Esophagus muscularis mucosa (tissue), 4 donors: ENCODE measurements at places on chromosomes 4 and X.

- DNase-seq, result no peak
Observed at GRCh38 chr4:106454581-106454980, 86.0 kb upstream of the GIMD1 start.

DNA sequence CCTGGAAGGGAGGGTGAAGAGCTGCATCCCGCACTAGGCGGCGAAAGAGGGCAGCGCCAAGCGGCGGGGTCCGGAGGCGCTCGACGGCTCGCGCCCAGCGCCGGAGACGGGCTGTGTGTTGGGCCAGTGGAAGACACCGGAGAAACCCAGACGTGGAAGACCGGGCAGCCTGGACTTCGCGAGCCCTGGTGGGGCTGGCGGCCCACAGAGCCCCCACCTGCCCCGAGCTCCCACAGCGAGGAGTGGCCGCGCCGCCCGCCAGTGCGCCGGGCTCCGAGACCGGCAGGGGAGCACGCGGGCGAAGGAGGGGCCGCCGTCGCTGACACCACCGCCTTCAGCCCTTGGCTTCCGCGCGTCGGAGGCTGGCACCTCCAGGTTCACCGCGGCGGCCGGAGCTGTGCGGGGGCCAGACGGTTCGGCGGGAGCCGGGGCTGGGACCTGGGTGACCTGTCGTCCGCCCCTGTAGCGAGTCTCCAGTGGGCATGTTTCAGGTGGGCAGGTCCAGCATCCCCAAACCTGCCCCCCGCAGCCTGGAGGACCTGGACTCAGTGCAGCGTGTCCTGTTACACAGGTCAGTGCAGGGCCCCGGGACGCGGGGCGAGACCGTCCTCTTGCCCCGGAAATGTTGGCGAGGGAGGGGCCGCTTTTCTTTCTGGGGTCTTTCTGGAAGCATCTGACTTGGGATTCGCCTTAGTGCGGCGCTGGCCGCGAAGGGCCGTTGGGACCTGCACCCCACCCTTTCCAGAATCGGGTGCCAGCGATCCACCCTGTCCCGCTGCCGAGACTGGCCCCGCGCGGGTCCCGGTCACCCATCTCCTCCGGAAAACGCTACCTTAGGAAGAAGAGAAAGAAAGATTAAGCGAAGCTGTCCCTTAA, 9.6 kb upstream of the INTU start:
- no peak for DNase-seq

DNA sequence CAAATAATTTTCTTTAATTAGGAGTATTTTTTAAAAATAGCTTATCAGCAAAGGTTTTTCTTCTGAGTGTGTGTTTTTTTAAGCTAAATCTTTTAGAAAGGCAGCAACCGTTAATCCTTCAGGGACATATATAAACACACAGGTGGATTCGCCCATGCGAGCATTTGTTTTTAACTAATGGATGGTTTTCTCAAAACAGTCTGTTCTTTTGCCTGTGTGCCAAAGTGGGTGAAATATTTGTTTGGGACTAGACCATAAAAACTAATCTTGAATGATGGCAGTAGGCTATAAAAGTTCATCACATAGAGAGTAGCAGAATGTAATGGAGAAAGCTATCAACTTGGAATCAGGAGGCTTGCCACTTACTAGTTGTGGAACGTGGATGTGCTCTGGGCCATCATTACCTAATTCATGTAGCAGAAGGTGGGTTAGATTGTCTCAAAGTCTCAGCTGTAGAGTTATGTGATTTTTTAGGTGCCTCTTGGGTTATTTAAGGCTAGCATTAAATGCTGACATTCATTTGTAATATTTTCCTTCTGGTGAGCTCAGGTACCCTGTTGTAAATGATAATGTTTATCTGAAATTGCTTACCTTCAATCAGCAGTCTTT, 7.4 kb upstream of the TAPT1 start:
- no peak for DNase-seq

DNA sequence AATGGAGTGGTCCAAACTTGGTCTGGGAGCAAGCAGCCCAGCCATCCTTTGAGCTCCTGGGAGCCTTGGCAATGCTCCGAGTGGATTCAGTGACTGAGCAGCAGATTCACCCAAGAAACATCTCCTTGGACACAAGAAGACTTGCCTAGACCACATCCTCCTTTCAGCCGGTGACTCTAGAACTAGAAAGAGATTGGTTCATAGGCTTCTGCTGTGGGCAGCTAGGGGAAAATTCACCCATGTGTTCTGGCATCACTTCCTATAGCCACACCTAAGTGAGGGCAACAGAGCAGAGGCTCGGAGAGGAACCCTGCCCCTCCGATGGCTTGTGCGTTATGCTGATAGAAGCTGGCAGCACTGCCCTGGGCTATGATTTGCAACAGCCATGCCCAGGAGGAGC, 16.0 kb downstream of the ZNF275 start:
- DNase-seq, result no peak

GRCh38 chr4:145497199-145498149, 15.8 kb downstream of the SMAD1 start:
- DNase-seq, result no peak

DNA sequence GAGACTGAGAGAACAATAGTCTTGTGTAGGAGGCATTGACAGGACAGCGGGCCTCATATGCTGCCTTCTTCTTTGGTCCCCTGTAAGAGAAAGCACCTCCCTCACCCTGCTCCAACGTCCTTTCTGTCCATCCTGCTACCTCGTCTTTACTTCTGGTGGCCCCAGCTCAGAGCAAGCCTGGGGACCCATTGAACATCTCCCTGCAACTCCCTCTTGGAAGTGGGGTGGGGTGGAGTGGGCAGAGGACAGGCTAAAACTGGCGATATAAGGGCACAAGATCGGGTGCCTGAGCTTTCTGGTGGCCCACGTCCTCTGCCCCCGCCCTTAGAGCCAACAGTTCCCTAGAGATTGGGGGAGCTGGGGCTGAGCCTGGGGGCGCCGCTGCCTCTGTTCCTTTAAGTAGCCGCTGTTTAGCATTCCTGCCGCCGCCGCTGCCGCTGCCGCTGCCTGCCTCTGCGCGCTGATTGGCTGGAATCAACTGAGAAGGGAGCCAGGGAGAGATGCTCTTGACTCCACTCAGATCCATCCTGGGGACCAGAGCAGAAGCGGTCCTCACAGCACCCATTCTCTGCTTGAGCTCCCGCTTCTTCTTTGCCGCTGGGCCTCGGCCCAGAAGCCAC, at the start of gene DLG3:
Gene DLG3 (plus strand): TSS at position 510 of the 620 bp plus-strand sequence. CDS start 367 bp downstream, outside the sequence.
- no peak for DNase-seq

DNA sequence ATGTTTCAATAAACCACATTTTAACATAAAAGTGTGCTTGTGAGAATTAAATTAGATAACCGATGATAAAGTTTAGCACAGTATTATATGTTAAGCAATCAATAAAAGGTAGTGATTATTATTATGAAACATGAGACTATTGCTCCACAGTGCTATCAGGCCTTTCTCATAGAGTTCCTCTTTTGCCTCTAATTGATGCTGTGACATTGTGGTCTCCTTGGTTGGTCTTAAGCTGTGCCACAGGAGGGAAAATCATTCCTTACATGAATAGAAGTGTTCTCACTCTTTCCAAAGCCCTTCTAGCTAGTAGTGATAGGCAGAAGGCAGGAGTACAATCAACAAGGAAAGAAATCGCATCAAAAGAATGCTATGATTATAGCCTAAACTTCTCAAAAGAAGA, 9.2 kb upstream of the PDHA2 start:
- no peak for DNase-seq

DNA sequence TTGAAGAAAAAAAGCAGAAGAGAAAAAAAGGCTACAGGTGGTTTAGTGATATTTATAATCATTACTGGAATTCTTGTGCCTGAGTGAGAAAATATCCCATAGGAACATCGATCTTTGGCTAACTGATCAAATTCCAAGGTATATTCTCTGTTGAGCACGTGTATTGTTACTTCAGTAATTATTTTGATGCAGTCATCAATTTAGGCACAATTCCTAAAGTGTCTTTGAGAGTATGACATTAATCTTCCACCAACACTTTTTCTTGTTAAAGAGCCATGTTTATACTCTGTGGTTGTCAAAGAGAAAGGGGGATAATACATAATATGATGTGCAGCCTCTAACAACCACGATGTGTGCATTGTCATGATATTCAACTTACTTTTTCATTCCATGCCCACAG, 151.1 kb downstream of the TSPAN5 start:
- no peak for DNase-seq

- no peak for DNase-seq
Observed at GRCh38 chr4:156378033-156378665, 424.5 kb upstream of the CTSO start.

GRCh38 chr4:137819964-137820383, 287.7 kb upstream of the PCDH18 start:
- no peak for DNase-seq

GRCh38 chrX:47174846-47175587, 18.6 kb upstream of the UBA1 start:
- DNase-seq, result no peak

DNA sequence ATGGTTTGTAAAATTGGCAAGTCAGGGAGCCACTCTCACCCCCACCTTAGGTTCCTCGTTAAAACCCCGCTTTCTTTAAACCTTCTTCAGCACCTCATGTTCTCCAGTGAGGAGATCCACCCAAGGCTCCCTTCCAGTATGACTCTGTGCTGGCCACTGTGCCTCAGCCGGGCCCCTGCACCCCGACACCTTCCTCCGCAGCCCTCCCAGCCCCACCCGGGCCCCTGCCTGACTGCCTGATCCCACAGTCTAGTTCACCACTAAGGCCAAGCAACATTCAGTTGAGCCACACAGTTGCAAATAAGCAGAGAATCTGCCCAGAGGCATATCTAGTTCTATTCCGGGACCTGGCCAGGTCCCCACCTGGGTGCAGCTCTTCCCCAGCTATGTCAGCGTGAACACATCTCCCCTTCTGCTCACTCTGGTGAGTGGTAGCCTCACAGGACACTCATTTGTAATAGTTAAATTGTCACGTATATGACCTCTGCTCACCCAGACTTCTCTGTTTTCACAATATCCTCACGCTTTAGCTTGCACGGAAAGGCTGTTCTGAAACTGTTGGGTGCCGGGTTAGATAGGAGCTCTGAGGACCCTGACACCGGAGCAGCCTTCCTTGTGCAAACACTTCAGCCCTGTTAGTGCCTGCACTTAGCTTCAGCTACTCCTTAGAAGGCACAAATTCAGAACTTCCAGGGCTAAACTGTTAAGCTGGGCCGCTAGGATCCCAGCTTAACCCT, 146.8 kb downstream of the DCTD start:
- DNase-seq, result no peak

- no peak for DNase-seq
Observed at GRCh38 chrX:118861338-118861737, 37.7 kb downstream of the ZCCHC12 start.

GRCh38 chr4:128166982-128167381, 105.9 kb downstream of the LARP1B start:
- no peak for DNase-seq

DNA sequence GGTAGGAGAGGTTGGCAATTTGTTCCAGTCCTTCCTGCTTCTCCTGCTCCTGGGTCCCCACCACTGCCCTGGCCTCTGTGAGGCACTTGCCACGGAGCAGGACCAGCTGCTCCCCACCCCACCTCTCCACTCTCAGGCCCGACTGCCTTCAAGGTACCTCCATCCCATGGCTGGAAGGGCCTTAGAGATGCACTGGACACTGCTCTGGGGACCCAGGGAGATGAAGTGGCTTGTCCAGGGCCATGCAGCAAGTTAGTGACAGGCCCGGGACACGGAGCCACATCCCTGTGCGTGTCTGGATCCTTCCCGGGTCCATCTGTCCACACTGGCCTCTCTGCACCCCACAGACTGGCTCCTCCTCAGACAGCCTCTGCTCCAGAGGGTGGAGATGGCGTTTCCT, 105.3 kb downstream of the CPZ start:
- DNase-seq, result no peak

DNA sequence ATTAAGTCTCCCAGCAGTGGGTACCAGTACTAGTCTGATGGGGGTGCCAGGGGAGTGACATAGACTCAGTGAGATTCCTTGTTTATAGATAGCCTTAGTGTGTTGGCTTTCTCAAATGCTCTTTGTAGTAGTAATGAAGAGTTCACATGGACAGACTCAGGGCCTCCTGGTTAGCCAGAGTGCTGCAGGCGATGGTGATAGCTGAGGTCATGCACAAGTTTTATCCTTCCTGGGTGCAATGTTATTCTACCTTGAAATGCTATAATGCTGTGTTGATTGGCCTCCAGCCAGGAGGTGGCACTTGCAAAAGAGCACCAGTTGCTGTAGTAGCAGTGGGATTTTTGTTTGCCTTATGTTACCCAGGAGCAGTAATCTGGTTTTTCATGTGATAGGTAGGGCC, 35.5 kb upstream of the ADH4 start:
- no peak for DNase-seq

- DNase-seq, result no peak
Observed at GRCh38 chrX:56813318-56813837, 84.3 kb downstream of the NBDY start.

- no peak for DNase-seq
Observed at GRCh38 chrX:10769696-10770619, 149.6 kb upstream of the MID1 start.

- no peak for DNase-seq
Observed at GRCh38 chr4:184409911-184410692, 64.2 kb downstream of the IRF2 start.

- no peak for DNase-seq
Observed at GRCh38 chr4:142377342-142378091, 468.6 kb downstream of the INPP4B start.

DNA sequence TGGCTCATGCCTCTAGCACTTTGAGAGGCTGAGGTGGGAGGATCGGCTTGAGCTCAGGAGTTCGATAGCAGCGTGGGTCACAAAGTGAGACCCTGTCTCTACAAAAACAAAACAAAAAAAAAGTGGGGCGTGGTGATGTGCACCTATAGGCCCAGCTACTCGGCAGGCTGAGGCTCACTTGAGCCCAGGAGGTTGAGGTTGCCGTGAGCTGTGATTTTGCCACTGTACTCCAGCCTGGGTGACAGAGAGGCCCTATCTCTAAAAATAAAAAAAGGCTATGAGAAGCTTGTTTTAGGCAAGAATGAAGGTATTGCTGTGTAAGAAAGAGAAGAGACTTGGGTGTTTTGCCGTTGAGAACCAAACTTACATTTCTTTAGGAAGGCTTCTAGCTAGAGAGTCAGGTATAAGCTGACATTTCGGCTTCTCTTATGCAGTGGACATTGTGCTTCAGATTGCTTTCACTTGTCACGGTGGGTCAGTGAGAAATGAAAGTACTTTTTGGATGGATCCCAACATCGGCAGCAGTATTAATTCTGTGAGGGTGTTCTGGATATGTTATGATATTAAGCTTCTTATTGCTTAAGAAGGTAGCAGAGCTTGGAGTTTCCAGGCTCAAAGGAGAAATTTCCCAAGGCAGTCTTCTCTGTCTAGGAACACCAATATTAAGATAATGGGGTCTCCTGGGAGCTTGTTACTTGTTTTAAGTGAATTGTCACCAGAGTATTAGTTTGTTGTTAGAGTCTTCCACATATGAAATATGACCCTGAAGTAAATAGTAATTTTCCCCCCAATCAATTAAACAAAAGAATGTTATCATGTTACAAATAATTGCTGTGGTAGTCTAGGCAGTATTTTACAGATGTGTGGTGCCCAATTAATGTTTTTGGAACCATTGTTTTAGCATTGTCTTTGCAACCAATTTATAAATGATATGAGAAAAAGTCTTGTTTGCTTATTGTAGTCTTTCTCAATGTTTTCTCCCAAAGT, 17.6 kb downstream of the TMEM131L start:
- no peak for DNase-seq

- no peak for DNase-seq
Observed at GRCh38 chr4:28508636-28509035, 1648.0 kb downstream of the STIM2 start.

GRCh38 chr4:48546336-48546735, 56.3 kb downstream of the ZAR1 start:
- no peak for DNase-seq

- no peak for DNase-seq
Observed at GRCh38 chr4:71860643-71861042, 76.8 kb upstream of the GC start.
